HFFc6 (cell line): ENCODE measurements at places on chromosomes 6 and 20.

DNA sequence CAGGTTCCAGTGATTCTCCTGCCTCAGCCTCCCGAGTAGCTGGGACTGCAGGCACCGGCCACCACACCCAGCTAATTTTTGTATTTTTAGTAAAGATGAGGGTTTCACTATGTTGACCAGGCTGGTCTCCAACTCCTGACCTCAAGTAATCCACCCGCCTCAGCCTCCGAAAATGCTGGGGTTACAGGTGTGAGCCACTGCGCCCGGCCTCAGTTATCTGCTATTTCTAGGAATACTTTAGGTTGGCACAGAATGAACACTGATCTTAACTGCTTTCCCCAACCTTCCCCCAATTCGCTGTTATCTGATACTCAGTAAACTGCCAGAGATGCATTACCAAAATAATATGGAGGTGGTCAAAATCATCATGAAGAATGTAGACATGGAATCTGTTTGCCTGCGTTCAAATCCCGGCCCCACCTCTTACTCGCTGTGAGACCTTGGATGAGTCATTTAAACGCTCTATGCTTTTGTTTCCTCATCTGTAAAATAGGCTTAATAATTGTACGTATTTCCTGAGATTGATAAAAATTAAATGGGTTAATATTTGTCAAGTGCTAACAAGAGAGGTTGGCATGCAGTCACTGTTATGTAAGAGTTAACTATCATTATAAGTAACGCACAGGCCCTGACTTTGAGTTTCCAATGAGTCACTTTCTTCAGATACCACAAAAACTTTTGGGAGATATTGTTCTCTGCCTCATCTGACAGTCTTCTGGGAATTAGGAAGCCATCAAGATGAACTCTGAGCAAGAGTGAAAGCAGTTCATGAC, 44.5 kb upstream of the NCOA3 start:
- peak; percentile 68 for DNase-seq

GRCh38 chr6:96522465-96523009, 931 bp downstream of the UFL1 start:
- DNase-seq: peak; percentile 3

- peak; percentile 7 for DNase-seq
Measured at GRCh38 chr6:36487698-36488097, 44.9 kb downstream of the KCTD20 start.

- no peak for DNase-seq
Measured at GRCh38 chr6:7922596-7922995, 12.0 kb upstream of the TXNDC5 start.

DNA sequence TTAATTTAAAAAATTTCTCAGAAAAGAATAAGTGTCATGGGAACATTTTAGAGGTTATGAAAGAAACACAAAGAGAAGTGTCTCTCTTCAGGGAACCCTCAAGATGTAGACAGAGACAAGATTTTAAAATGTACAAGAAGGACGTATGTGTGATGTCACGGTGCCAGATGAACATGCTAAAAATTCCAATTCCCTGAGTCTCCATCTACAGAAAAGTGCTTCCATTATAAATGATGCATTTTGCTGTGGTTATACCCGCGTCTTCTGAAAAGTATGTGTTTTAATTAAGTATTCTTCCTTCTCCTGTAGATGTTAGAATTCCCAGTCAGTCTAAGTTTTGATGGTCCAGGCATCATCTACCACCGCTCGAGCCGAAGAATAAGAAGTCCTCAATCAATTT, 489.1 kb downstream of the PREX1 start:
- DNase-seq: peak; percentile 5

- no peak for DNase-seq
Measured at GRCh38 chr6:168313431-168314011, 6.1 kb downstream of the DACT2 start.

DNA sequence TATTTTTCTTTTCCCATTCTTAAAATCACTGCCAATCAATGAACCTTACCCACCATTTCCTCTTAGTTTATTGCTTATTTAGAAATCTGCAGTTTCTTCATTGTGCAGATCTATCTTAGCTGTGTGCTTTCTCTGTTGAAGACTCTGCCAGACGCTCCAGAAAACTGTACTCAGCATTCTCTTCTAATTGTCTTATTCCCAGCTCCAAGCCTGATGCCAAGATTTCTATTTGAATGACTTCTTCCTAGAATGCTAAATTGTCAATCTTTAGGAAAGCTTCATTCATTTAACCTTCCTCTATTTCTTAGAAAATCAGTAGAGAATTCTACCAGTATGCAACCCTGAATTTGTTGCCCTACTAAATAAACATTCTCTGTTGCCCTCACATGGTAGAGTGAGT, 308.9 kb downstream of the KHDRBS2 start:
- DNase-seq: no peak

DNA sequence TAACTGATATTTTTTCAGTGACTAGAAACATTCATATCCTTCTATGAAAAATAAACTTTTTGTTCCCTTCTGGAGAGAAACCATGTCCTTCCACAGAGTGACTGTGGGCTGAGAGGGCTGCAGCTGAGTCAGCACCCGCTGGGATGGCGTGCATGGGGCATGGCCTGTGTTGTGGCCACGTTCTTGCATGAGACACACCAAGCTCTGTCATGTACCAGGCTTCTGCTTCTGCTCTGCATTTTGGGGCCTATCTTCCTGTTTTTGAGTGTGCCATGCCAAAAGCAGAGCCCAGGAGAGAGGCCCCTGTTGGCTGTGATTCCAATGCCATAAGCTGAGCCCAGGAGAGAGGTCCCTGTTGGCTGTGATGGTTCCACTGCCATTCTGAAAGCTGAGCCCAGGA, 10.8 kb downstream of the APMAP start:
- DNase-seq: no peak

DNA sequence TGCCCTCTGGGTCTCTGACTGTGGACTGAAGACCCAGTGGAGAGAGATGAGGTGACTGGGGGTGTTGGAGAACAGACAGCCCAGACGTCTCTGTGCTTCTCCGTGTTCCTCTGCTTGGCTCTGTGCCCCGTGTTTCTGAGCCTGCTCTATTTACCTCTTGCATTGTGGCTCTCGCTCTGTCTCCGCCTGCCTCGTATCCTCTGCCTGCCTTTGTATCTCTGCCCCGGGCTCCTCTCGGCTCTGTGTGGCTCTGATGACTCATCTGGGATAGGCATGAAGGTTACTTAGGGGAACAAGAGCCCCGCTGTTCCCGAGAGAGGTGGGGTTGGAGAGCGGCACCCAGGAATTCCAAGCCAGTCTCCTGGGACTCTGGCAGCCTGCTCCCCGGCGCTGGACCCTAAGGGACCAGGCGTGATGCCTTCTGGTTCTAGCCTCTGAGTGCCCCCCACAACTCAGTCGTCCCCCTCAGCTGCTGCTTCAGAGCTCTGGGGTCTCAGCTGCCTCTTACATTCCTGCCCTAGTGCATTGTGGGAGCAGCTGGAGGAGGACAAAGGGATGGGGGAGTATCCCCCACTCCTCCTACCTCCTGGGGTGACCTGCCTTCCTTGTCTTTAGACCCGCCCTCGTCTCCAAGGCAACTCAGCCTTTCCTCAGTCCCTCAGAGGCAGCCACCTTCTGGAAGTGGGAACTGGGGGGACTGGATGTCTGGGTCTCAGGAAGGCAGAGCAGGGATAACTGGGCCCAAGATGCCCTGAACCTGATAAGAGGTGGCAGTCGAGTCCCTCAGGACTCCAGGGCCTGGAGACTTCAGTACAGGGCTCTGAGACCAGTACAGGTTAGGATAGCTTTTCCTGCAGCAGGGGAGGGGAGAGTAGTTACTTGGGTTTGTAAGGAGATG, 1.9 kb downstream of the DDR1 start:
- DNase-seq: peak; percentile 90

DNA sequence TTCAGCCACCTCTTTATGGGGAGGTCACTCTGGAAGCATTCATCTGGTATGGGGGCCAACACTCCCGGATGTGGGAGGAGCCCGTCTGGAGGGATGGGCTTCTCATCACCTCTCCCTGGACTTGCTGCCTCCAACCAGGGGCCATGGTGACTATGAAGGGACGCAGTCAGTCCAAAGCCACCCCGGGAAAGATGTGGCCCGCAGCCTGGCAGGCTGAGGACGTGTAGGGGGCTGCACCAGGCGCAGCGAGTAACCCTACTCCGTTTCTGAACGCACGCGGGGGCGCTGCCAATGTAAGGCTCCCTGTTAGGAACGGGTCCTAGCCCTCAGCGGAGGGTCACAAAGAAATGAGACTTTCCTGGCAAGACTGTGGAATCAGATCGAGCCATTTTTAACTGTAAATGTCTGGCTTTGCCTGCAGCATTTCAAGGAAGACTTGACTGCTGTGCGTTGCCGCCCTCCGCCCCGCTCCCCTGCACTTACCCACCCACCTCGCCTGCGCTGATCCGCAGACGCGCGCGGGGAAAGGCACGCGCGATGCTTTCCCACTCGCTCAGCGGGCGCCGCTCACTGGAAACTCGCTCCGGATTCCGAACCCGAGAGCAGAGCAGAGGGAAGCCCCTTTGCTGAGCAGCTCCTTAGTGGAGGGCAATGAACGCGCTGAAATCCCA, 55.1 kb downstream of the IL20RA start:
- no peak for DNase-seq

DNA sequence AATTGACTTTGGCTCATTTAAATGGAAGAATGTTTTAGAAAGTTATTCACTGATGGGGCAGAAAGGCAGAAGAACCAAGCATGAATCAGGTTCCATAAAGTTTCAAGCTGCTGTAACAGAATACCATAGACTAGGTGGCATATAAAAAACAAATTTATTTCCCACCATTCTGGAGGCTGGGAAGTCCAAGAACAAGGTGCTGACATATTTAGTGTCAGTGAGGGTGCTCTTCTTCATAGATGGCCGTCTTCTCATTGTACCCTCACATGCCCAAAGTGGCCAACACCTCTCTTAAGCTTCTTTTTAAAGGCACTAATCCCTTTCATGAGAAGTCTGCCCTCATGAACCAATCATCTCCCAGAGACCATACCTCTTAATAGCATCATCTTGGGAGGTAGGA, 560.2 kb upstream of the FLRT3 start:
- no peak for DNase-seq

DNA sequence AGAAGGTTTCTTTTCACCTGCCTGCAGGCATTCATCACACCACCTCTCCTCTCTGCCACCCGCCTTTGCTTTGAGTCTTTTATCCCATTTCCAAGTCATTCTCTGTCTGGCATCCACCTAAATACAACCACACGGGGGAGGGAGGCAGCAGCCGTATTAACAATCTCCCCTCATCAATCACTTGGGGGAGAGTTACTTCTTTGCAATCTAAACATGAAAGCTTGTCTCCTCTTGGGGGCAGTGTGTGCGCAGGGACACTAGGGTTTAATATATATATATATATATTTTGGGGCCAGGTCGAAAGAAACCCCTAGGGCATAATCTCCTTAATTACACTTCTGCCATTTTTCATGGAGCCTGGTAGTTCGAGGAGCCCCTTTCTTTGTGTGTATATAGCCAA, 214.5 kb downstream of the TSHZ2 start:
- no peak for DNase-seq

DNA sequence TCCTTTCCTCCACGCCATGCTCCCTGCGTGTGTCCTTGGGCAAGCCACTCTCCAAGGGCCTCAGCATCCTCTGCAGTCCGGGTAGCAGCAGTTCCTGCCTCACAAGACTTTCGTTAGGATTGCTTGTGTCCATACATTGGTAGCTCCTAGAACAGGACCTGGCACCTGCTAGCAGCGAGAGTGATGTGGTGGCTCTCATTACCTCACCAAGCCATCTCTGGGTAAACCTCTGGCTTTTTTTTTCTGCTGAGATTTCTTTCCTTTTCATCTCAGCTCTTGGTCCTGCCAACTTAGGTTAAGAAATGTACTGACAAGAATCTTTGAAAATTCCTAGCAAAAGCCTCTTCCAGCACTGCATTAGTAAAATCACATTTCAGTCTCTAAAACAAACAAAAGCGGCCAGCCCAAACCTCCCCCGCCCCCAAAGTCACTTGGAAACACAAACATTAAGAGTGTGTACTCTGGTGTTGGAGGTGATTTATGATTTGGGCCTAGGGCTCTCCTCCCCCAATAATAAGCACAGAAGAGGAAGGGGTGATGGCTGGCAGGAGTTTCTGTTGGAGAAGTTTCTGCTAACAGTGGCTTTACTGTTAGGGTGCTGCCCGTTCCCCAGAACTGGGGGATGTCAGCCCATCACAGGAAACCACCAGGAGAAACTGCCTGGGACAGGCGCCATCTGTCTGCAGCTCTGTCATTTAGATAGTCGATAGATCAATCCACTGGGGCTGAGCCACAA, 199.2 kb downstream of the CD83 start:
- no peak for DNase-seq

- no peak for DNase-seq
Measured at GRCh38 chr20:45361793-45362192, 1.2 kb upstream of the SYS1 start.

GRCh38 chr6:54856129-54856528, 9.6 kb downstream of the FAM83B start:
- DNase-seq: no peak

GRCh38 chr20:46283426-46284039, 24.8 kb downstream of the CDH22 start:
- no peak for DNase-seq

DNA sequence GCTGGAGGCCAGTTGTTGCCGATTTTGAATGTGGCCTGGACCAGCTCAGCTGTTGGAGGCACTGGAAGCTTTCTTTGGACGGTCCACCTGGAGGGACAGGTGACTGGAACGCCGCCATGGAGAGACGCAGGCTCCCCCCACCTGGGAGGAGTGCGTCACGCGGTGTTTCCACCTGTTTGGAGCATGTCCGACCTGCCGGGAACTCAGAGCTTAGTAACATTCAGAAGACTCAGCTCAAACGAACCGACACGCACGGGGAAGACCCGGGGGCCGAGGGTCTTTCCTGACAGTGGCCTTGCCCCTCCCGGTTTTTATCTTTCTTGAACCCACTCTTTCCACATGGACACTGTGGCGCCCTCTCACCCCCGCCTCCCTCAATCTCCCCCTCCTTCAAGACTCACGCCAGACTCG, 141.6 kb downstream of the SMOC2 start:
- DNase-seq: no peak

DNA sequence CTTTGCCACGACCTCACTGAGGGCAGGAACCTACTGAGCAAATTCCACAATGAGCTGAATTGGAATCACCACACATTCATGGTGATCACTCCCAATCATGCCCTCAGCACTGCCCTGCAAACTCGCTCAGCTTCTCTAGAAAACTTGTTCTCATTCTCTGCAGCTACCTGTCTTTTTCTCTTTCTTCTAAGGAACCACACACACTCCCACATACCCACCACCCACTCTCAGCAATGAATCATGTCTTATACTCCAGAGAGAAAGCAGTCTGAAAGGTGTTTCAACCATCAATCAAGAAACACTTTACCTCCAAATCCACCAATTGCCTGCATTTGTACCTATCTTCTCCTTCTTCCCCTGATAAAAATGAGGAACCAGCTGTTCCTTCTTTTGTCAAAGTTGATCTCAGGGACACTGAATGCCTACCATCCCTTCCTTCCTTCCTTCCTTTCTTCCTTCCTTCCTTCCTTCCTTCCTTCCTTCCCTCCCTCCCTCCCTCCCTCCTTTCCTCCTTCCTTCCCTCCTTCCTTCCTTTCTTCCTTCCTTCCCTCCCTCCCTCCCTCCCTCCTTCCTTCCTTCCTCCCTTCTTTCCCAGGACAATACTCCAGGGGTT, 84.6 kb upstream of the SGK1 start:
- DNase-seq: no peak

GRCh38 chr6:167917551-167918154, 79.8 kb upstream of the KIF25 start:
- no peak for DNase-seq
